Activated CD4-positive, CD25-positive, alpha-beta regulatory T cell treated with anti-CD3 and anti-CD28 coated beads, Interleukin-2, amount 50 U/mL, for 72 hours (primary cell): ENCODE measurements at places on chromosomes 5 and 9.

DNA sequence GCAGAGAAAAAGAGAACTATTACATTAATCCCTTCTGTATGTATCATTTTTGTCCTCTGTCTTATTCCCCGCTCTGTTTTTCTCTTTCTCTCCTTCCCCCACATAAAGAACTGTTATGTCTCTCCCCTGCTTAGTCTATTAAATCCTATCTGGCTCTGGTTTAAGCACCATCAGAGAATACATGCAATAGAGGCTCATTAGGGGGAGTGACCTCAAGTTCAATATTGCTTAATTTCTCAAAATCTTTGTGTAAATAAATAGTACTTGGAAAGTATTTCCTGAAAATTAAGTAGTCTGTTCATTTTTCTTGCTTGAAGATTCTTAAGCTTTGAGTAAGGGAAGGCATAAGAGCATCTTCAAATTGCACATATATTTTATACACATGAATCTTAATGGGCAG is 41.2 kb upstream of the FAM174A start:
- DNase-seq: no peak

GRCh38 chr5:3142261-3143027 is 391.0 kb upstream of the IRX2 start:
- no peak for DNase-seq

DNA sequence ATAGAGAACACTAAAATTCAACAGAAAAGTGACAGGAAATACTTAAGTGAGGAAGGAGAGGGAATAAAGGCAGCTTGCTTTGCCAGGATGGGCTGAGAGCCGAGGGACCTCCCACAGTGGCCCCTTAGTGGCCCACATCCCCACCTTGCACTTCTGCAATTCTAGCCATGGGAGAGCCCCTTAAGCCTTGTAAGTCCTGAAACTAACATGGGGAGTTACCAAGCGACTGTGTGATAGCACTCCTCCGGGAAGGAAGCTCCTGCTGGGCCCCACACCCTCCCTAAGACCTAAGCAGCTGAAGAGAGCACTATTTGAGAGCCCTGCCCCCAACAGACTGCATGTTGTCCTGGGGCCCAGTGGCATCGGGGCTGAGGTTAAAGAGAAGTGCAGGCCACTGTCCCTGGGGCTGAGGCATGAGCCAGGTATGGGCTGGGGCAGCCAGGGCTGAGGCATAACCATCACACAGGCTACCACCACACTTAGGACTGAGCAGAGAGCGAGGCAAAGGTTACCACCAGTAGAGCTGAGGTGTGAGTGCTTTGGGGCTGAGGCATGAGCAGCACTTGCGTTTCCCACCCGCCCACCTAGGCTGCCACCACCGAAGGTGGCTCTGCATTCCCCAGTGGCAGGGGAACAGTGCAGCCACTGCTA is 301.8 kb upstream of the TRPC7 start:
- no peak for DNase-seq

- DNase-seq: no peak
Observed at GRCh38 chr9:132525308-132526023, 56.9 kb upstream of the BARHL1 start.

DNA sequence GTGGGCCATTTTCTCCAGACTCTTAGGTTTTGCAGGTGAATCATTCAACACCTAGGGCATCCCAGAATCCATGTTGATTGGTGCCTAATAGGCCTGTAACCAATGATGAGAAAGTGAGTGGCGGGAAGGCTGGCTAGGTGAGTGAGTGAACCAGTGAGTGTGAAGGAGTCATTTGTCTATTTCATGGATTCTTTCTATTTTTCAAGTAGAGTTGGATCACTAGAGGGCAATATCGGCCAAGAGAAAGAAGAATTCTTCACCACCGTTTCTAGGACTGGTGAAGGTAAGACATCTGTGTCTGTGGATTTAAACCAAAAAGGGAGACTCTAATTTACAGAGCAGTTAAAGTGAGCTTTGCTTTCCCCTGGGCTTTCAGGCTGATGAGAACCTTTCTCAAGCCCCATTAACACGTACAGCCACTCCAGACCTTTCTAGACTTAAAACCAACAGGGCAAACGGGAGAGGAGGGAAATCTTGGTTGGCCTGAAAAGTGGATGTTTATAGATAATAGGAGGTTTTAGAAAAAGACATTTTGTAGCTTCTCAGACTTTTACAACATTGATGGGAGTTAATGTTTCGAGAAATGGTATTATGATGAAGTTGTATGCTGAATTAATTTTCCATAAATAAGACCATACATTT is 114.3 kb upstream of the IL12B start:
- DNase-seq: no peak

DNA sequence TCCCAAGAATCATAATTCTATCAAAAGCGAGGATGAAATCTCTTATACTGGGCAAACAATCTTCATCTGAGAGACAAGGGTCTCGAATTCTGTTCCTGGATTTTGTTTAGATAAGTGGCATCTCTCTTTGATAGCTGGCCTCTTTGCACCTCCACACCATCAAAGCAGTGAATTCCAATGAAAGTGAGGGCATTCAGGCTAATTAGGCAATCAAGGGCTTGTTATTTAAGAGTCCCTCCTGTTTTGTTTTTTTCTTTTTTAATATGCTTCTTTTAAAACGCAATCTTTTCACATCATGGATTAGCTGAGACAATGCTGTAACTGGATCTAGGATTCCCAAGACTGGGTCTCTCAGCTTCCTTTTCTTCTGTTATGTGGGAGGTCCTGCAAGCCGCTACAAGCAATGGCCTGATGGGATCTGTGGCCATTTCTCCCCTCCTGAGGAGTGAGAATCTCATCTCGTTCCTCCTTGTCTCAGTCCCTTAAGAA is 67.9 kb downstream of the TNC start:
- DNase-seq: no peak

DNA sequence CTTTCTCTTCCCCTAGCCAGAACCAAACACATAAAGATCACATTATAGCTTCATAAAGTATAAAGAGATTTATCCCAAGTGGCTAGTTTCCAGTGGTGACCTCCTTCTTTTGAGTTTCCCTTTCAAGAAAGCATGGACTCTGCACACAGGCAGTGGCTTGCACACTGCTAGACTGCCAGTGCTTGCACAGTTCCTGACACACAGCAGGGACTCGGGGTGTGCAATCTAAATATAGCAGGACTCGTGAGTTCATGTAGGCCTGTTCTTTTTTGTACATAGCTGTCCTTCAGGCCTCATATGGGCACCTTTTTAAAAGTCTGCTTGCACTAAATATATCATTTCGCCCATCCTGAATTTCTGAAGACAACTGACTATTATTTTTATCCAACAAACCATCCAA is 308.6 kb downstream of the FBXL7 start:
- no peak for DNase-seq

- DNase-seq: no peak
Observed at GRCh38 chr5:179125789-179126505, 65.8 kb downstream of the ZNF354C start.

GRCh38 chr5:14178671-14179211 is 35.6 kb downstream of the TRIO start:
- DNase-seq: no peak

- DNase-seq: no peak
Observed at GRCh38 chr5:54603372-54603771, 85.8 kb downstream of the SNX18 start.
